ENCODE measurements at places on chromosomes 12 and 14.

DNA sequence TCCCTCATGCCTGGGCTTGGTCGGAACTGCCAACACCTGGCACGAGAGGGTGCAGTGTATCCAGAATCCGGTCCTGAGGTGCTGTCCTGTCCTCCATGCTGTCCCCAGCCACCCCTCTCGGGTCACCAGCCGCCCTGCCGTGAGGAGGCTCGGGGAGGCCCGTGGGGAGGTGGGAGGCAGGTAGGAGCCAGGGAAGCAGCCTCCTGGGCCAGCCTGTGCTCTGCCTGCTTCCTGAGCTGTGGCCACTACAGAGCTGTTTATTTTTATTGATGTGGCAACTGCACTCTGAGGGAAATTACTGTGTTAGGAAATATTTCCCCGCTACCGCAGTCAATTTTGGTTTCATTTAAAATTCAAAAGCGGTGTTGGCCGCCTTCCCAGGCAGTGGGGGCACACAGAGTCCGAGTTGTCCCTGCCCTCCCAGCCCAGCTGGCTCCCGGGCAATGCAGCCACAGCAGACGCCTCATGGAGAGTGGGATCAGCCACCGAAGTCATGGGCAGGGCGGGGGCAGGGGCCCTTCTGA is 18.3 kb downstream of the NOC4L start:
- peak; percentile 22 for DNase-seq

GRCh38 chr12:45122768-45123380 is 72.0 kb upstream of the DBX2 start:
- no peak for DNase-seq

DNA sequence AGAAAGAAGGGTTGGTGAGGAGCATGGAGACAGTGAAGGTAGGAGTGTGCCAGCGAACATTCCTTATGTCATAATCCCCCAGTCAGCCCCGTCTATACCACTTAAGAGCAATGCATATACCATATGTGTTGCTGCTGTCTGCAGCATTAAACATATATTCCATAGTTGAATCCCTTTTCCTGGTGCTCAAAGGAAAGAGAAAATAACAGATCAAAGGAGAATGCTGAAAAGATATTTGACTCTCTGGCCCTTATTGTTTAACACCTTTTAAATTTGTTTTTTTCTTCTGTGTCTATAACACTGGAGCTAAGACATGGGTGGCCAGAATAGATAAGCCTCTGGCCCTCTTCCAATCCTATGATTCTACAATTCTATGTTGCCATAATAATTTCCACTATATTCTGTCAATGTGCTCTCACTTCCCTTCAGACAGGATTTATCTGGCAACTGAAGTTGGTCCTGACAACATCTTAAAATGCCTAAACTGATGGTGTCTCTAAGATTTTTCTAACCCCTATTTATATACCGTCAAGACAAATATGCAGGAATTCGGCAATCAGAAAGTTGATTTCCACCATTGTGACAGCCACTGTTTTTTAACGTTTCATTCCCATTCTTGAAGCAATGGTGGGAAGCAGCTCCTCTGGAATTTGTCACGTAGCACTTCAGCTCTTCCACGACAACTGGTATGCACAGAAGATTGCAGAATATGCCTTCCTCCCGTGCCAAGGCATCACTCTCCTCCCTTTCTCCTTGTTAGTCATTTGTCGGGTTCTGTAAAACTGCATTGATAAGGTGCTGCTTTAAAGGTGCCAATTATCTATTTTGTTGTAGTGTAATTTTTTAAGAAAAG is 204.7 kb downstream of the BCAT1 start:
- no peak for DNase-seq

DNA sequence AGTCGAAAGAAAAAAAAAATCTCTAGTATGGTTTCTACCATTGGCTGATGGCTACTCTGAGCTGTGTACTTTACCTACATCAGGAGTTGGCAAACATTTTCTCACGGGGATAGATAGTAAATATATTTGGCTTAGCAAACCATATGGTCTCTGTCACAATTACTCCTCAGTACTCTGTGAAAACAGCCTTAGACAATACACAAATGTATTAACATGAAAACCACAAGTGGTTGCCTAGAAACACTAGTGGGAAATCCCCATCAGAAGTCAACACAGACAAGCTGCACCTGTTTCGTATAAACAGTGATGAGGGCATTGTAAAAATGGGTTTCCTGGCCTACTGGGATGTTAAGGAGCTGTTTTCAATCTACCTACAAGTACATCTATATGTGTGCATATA is 84.6 kb upstream of the NAV3 start:
- no peak for DNase-seq

DNA sequence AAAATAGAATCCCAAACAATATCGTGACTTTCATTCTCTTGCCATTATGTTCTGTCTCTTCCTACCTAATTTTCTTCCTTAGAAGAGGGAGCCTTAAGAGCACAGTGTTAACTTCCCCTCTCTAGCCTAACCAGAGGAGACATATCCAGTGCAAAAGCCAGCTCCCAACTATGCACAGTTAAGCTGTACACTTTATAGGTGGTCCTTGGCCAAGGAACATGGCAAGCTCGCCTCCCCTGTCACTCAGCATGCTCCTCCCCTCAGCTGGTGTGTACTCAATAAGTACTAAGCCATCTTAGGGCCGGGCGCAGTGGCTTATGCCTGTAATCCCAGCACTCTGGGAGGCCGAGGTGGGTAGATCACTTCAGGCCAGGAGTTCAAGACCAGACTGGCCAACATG is 255.1 kb upstream of the TMPO start:
- no peak for DNase-seq

DNA sequence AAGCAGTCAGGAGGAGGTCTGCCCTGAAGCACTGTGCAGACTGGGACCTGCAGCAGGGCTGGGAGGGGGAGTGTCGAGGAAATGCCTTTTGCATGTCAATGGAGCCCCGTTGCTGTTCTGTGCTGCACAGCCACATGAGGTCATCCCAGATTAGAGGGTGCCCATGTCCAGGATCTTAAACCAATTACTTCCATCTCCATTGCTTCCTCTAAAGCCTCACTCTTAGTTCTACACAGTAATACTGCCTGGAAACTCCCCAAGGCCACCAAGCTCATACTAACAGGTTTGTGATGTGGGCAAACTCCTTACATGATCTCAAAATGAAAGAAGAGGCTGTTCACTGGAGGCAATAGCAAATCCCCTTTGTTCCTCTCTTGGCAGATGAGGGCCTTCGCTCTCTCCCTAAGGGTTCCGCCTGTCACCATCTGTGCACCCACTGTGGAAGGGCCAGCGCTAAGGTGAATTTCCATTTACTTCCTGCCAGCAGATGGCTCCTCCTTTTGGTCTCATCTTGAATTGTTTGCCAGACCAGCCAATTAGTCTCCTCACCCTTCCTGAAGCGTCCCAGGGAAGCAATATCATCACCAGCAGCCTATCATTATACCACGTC is 35.4 kb upstream of the LTA4H start:
- DNase-seq = no peak

GRCh38 chr14:95157327-95158189 is at the start of gene DICER1:
TSS of gene DICER1 (minus strand) at chr14:95157529. CDS start at chr14:95133458, 24,071 bp downstream.
- peak; percentile 98 for DNase-seq

- DNase-seq = no peak
Measured at GRCh38 chr14:39452680-39453079, 20.4 kb upstream of the FBXO33 start.

- peak; percentile 94 for DNase-seq
Measured at GRCh38 chr12:57771236-57771872, 551 bp downstream of the METTL1 start.
